Mesendoderm (in vitro differentiated cells): ENCODE measurements at places on chromosomes 3 and 15.

DNA sequence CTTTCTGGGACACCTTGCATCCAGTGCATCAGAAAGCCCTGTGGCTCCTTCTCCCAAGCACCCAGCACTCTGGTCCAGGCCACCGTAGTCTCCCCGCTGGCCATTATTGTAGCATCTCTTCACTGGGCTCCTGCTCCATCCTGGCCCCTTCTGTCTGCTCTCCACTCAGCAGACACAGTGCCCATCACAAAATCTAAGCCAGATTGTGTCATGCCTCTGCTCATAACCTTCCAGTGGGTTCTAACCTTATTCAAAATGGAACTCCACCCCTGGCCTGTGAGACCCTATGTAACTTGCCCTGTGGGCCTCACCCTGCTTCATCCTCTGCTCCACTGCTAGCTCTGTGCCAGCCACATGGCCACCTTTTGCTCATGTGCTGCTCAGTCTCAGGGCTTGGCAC is 31.7 kb upstream of the PRR23E start:
- no peaks in the 10 kb centered on the region for H3K36me3 ChIP-seq
- H3K27ac ChIP-seq, result no peak overlapping the region
- H3K27me3 ChIP-seq, result no peaks in the 10 kb centered on the region
- no peaks in the 10 kb centered on the region for H3K4me1 ChIP-seq
- DNase-seq, result no peak
- H3K4me3 ChIP-seq, result no peak overlapping the region

DNA sequence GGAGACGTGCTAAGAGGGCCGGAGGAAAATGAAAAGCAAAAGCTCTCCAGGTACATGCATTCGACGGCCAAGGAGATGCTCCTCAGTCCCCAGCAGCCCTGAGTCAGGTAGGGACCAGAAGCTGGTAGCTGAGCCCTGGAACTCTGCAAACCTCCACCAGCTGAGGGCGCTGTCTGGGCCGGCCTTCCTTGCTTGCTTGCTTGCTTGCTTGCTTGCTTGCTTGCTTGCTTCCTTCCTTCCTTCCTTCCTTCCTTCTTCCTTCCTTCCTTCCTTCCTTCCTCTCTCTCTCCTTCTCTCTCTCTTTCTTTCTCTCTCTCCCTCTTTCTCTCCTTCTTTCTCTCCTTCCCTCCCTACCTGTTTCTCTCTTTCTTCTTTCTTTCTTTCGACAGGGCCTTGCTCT is 94.6 kb upstream of the RASGRF1 start:
- no peak overlapping the region for H3K27ac ChIP-seq
- DNase-seq, result peak; percentile 52
- H3K36me3 ChIP-seq, result no peaks in the 10 kb centered on the region
- H3K27me3 ChIP-seq, result no peaks in the 10 kb centered on the region
- no peak overlapping the region for H3K4me3 ChIP-seq
- H3K4me1 ChIP-seq, result no peaks in the 10 kb centered on the region

DNA sequence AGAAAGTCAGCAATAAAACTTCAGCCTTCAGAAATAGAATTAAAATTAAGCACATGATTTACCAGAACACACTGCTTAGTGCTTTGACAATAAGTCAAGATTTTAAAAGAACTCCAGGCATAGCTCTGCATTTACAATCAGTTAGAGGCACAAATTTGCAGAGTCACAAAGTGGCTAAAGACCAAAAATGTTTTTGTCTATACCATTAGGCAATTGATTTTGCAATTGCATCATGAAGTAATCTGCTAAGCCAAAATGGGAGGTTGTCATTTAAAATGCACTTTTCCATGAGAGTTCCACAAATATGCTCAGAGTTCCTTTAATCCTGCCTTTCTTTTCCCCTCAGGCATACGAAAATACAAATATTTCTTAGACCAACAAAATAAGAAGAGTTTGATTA is 10.1 kb upstream of the DCP1A start:
- H3K4me1 ChIP-seq, result no peaks in the 10 kb centered on the region
- H3K27ac ChIP-seq, result no peak overlapping the region

GRCh38 chr15:92807971-92808571 is 92.1 kb upstream of the CHD2 start:
- no peaks in the 10 kb centered on the region for H3K36me3 ChIP-seq
- peak; percentile 61 for DNase-seq
- peaks cover 11% of the 10 kb centered on the region for H3K4me1 ChIP-seq
- H3K4me3 ChIP-seq, result no peak overlapping the region

GRCh38 chr3:31240013-31240412 is 292.7 kb upstream of the STT3B start:
- H3K4me3 ChIP-seq, result no peak overlapping the region
- H3K36me3 ChIP-seq, result no peaks in the 10 kb centered on the region
- H3K27me3 ChIP-seq, result no peaks in the 10 kb centered on the region
- DNase-seq, result no peak
- no peak overlapping the region for H3K27ac ChIP-seq

- H3K27me3 ChIP-seq, result no peaks in the 10 kb centered on the region
- peak; percentile 6 for DNase-seq
- H3K4me3 ChIP-seq, result no peak overlapping the region
- H3K27ac ChIP-seq, result no peak overlapping the region
Measured at GRCh38 chr15:56837273-56837672, 81.2 kb upstream of the TCF12 start.

GRCh38 chr3:149366031-149366430 is 11.4 kb downstream of the TM4SF1 start:
- no peaks in the 10 kb centered on the region for H3K36me3 ChIP-seq
- no peak overlapping the region for H3K4me3 ChIP-seq
- peaks cover 1% of the 10 kb centered on the region for H3K27me3 ChIP-seq
- no peak for DNase-seq

- no peaks in the 10 kb centered on the region for H3K36me3 ChIP-seq
- H3K4me3 ChIP-seq, result no peak overlapping the region
- no peak for DNase-seq
Measured at GRCh38 chr15:69783211-69783610, 314.5 kb downstream of the TLE3 start.

- H3K4me3 ChIP-seq, result no peak overlapping the region
- no peak overlapping the region for H3K27ac ChIP-seq
- H3K36me3 ChIP-seq, result no peaks in the 10 kb centered on the region
- H3K4me1 ChIP-seq, result no peaks in the 10 kb centered on the region
- H3K27me3 ChIP-seq, result no peaks in the 10 kb centered on the region
Measured at GRCh38 chr3:58754074-58754473, 87.5 kb upstream of the FAM3D start.

DNA sequence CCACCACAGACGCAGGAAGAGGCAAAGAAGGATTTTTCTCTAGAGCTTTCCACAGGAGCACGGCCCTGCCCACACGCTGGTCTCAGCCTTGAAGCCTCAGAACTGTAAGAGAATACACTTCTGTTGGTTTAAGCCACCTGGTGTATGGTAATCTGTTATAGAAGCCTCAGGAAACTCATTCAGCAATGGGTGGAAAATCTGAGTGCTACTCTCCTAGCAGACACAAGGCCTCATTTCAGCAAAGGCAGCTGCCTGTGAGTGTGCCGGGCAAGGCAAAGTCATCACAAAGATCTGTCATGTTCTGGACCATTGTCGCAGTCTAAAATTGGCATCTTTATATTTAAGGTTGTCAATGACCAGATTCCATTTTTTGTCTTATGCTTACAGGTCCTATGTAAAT is 31.0 kb downstream of the ATP10A start:
- DNase-seq, result no peak
- H3K27ac ChIP-seq, result no peak overlapping the region
- no peaks in the 10 kb centered on the region for H3K4me1 ChIP-seq

- H3K27ac ChIP-seq, result no peak overlapping the region
- no peak overlapping the region for H3K4me3 ChIP-seq
- H3K36me3 ChIP-seq, result no peaks in the 10 kb centered on the region
- no peaks in the 10 kb centered on the region for H3K4me1 ChIP-seq
Measured at GRCh38 chr3:166836836-166837235, 543.3 kb downstream of the ZBBX start.

DNA sequence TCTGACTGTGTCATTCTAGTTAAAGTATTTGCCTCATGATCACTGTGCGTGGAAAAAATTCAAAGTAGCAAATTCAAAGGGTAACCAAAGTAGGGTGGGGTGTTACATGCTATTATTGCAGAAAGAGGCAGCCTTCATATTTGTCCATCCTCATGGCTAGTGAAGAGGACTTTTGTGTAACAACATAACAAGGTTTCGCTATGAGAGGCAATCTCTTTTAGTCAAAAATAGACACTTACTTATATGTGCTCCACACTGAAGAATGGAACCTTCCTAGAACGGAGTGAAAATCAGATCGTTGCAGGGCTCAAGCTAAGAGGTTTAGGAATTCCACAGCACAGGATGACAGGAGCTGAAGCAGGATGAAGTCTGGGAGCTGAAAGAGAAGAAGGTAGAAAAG is 345.1 kb upstream of the CBLB start:
- H3K36me3 ChIP-seq, result no peaks in the 10 kb centered on the region
- no peaks in the 10 kb centered on the region for H3K27me3 ChIP-seq
- H3K4me3 ChIP-seq, result no peak overlapping the region
- no peak for DNase-seq

GRCh38 chr3:61730056-61730455 is 168.7 kb downstream of the PTPRG start:
- no peak for DNase-seq
- no peak overlapping the region for H3K4me3 ChIP-seq
- no peaks in the 10 kb centered on the region for H3K36me3 ChIP-seq
- no peak overlapping the region for H3K27ac ChIP-seq
- H3K27me3 ChIP-seq, result no peaks in the 10 kb centered on the region

GRCh38 chr3:117726776-117727175 is 1017.2 kb downstream of the TUSC7 start:
- no peaks in the 10 kb centered on the region for H3K4me1 ChIP-seq
- no peaks in the 10 kb centered on the region for H3K27me3 ChIP-seq
- H3K27ac ChIP-seq, result no peak overlapping the region
- no peaks in the 10 kb centered on the region for H3K36me3 ChIP-seq

- no peak overlapping the region for H3K4me3 ChIP-seq
- no peaks in the 10 kb centered on the region for H3K27me3 ChIP-seq
- H3K4me1 ChIP-seq, result no peaks in the 10 kb centered on the region
- no peaks in the 10 kb centered on the region for H3K36me3 ChIP-seq
- DNase-seq, result no peak
Measured at GRCh38 chr3:105672996-105673395, 195.8 kb downstream of the CBLB start.

GRCh38 chr3:108006077-108006771 is 84.6 kb downstream of the CD47 start:
- H3K4me1 ChIP-seq, result no peaks in the 10 kb centered on the region
- no peaks in the 10 kb centered on the region for H3K36me3 ChIP-seq
- H3K4me3 ChIP-seq, result no peak overlapping the region
- H3K27me3 ChIP-seq, result no peaks in the 10 kb centered on the region
- H3K27ac ChIP-seq, result no peak overlapping the region

- no peaks in the 10 kb centered on the region for H3K36me3 ChIP-seq
- H3K27me3 ChIP-seq, result no peaks in the 10 kb centered on the region
- no peak overlapping the region for H3K27ac ChIP-seq
- no peaks in the 10 kb centered on the region for H3K4me1 ChIP-seq
Measured at GRCh38 chr15:50350621-50351020, 4.4 kb downstream of the GABPB1 start.

DNA sequence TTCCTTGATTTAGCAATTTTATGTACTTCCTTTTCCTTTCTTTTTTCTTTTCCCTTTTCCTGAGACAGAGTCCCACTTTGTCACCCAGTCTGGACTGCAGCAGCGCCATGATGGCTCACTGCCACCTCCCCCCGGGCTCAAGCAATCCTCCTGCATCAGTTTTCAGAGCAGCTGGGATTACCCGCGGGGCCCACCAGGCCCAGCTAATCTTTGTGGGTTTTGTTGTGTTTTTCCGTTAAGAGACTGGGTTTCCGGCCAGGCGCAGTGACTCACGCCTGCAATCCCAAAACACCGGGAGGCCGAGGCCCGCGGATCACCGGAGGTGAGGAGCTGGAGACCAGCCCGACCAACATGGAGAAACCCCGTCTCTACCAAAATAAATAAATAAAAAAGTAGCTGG is 17.7 kb downstream of the GOLGA8S start:
- H3K4me3 ChIP-seq, result no peak overlapping the region
- H3K36me3 ChIP-seq, result no peaks in the 10 kb centered on the region
- H3K4me1 ChIP-seq, result no peaks in the 10 kb centered on the region
- no peak overlapping the region for H3K27ac ChIP-seq
- DNase-seq, result peak; percentile 21
- no peaks in the 10 kb centered on the region for H3K27me3 ChIP-seq

DNA sequence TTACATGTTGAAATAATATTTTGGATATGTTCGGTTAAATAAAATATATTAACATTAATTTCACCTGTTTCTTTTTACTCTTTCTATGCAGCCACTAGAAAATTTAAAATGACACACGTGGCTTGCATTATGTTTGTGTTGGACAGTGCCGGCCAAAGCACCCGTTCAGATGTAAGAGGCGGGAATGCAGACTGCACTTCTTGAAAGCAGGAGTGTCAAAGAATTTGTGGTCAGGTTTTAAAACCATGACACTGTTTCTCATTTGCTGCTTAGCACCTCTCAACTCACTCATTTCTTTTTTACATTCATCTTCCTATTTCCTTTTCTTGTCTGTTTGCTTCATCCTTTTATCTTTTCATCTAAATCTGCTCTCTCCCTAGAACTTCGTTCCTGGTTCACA is 35.3 kb upstream of the MINAR1 start:
- no peak overlapping the region for H3K27ac ChIP-seq
- H3K4me3 ChIP-seq, result no peak overlapping the region

- no peaks in the 10 kb centered on the region for H3K27me3 ChIP-seq
- H3K27ac ChIP-seq, result no peak overlapping the region
- no peaks in the 10 kb centered on the region for H3K4me1 ChIP-seq
- peak; percentile 34 for DNase-seq
Measured at GRCh38 chr3:43503067-43503728, 118.6 kb downstream of the ANO10 start.

GRCh38 chr3:71074423-71074822 is 509.1 kb downstream of the FOXP1 start:
- DNase-seq, result no peak
- no peak overlapping the region for H3K27ac ChIP-seq
- no peaks in the 10 kb centered on the region for H3K4me1 ChIP-seq
- no peak overlapping the region for H3K4me3 ChIP-seq
- no peaks in the 10 kb centered on the region for H3K27me3 ChIP-seq
- H3K36me3 ChIP-seq, result no peaks in the 10 kb centered on the region

DNA sequence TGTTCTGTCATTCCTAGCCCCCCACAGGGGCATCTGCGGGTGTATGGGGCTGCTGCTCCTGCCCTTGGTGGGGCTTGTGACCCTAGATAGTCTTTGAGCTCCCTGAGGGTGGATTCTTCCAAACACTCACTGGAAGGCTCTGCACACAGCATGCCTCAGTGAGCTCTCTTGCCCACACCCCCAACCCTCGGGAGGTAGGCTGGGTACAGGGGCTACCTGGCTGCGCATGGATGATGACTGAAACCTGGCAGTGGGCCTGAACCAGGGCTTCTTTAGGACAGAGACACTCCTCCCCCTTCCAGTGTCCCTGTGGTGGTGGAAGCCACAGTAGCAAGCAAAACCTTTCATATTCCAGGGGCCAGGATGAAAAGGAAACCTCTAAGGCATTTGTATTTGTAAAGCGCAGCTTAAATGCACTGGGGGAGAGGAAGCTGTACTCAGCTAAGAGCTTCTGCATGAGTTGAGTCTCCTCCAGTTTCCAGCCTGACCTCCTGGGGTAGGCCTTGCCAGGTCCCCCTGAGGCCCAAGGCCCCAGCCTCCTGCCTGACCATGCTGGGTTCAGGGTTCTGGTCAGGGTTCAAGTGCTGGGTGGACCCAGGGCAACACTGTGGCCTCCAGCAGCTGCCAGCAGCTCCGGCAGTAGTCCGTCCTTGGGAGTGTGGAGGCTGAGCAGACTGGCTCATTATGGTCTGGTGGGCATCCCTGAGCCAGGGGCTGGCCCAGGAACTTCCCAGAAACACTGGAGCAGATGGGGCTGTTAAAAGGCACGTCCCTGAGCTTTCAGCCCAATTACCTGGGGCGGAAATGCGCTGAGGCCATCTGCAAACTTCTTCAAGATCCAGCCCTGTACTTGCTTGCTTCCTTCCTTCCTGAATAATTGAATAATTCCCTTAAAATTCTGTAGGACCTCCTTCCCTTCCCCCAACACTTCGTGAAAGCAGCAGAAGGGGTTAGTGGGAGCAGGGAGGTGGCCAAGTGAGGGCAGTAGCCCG is 89.7 kb downstream of the HMG20A start:
- DNase-seq, result no peak
- no peaks in the 10 kb centered on the region for H3K27me3 ChIP-seq
- H3K4me1 ChIP-seq, result no peaks in the 10 kb centered on the region
- no peak overlapping the region for H3K4me3 ChIP-seq
